ENCODE measurements at places on chromosomes 12 and 14.
A peak's percentile ranks its signal among the peaks of the same experiment; 100 is the strongest.

GRCh38 chr14:94077111-94077821, 3.7 kb downstream of the DDX24 start:
- DNase-seq = no peak

DNA sequence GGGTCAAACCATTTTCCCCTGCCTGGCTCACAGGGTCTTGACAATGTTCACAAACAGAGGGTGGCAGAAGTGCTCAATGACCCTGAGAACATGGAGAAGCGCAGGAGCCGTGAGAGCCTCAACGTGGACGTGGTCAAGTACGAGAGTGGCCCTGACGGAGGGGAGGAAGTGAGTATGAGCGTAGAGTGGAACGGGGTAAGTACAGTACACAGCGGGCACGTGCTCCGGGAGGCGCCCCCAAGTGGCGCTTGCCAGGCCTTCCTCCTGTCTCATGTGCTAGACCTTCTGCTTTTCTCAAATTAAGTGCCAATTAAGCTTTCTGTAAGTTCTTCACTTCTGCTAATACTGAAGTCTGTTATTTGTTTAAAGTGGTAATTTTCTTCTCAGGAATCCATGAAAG, 35.9 kb downstream of the XRCC3 start:
- peak; percentile 9 for DNase-seq

GRCh38 chr12:133130808-133131128, 341 bp downstream of the ZNF10 start:
- DNase-seq = no peak

GRCh38 chr14:74763803-74764531, 851 bp downstream of the YLPM1 start:
- no peak for DNase-seq

DNA sequence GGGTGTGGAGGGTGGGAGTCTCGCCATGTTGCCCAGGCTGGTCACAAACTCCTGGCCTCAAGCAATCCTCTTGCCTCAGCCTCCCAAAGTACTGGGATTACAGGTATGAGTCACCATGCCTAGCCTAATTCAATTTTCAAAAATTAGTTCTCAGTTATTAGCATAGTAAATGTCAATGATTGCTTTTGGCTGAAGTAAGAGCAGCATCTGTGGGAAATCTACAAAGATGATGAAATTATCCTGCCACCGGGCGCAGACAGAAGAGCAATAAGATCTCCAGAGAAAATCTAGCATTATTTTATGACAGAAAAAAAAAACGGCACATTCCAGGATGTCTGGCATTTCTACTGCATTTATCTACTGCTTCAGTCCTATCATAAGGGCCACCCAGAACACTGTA, 97.9 kb upstream of the DAAM1 start:
- no peak for DNase-seq

GRCh38 chr14:29037411-29037810, 270.8 kb downstream of the FOXG1 start:
- no peak for DNase-seq

DNA sequence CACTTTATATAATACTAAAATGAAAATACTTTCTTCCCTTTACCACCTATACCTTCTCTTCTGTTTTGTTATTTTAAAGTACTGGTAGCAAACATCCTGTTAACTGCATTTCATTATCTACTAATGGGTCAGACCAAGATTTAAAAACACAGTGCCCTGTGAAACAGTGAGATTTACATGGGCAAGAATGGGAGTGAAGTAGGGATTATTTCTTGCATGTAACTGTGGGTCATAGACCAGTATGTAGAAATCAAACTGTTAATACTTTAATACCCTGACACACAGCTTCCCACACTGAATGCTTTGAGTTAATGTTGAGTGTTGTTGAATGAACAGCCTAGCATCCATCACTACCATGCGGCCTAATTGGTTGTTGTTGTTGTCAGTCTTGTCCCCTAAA, 61.6 kb downstream of the PLEKHA5 start:
- no peak for DNase-seq

- no peak for DNase-seq
Observed at GRCh38 chr14:54501480-54501879, 8.2 kb upstream of the CGRRF1 start.

DNA sequence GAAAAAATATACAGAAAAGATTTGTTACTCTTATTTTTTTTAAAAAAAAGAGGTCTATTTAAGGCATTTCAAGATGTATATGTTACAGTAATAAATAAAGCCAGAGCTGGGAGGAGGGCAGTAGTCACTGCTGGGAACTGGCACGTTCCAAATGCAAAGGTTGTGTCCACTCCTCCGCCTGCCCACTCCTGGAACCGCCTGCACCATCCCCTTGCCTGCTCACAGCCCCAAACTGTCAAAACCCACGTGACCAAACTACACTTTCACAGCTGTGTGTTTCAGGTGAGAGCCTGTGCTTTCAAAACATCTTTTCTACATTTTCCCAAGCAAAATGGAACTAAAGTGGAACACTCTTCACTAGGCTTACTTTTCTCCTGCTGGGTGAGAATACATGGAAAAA, 160.4 kb downstream of the TTC7B start:
- no peak for DNase-seq

DNA sequence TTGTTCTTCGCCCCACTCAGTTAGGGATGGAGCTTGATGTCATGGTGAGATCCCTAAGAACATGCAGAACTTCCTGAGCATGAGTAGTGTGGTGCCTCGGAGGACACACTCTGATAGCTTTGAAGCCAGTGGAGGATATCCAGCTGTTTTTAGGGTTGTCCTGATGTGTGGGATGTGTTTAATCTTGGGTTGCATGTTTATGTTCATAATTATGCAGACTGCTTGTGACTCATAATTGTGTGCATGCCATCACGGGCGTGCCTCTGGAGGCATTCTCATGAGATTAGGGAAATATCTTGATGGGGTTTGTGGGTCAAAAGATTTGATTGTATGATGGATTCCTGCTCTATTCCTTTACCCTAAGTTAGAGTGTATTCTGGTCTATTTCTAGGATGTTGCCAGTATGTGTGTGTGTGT, 267.4 kb upstream of the PELI2 start:
- DNase-seq = no peak

Measured in stimulated activated CD8-positive, alpha-beta memory T cell treated with anti-CD3 and anti-CD28 coated beads, Interleukin-12 subunit alpha, Interleukin-12 subunit beta, amount 100 ng/mL, for 4 hours (primary cell).